ENCODE measurements at places on chromosomes 13 and 19.
A peak's percentile ranks its signal among the peaks of the same experiment; 100 is the strongest.

DNA sequence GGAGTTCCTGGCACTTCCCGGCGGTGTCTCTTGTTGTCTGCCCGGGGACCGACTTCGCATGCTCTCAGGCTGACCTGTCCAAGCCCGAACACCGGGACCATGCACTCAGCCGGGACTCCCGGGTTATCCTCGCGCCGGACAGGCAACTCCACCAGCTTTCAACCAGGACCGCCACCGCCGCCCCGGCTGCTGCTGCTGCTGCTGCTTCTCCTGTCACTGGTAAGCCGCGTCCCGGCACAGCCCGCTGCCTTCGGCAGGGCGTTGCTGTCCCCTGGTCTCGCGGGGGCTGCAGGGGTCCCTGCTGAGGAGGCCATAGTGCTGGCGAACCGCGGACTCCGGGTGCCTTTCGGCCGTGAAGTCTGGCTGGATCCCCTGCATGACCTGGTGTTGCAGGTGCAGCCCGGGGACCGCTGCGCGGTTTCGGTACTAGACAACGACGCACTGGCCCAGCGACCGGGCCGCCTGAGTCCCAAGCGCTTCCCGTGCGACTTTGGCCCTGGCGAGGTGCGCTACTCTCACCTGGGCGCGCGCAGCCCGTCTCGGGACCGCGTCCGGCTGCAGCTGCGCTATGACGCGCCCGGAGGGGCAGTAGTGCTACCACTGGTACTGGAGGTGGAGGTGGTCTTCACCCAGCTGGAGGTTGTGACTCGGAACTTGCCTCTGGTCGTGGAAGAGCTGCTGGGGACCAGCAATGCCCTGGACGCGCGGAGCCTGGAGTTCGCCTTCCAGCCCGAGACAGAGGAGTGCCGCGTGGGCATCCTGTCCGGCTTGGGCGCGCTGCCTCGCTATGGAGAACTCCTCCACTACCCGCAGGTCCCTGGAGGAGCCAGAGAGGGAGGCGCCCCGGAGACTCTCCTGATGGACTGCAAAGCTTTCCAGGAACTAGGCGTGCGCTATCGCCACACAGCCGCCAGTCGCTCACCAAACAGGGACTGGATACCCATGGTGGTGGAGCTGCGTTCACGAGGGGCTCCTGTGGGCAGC, 661 bp downstream of the FREM2 start:
- DNase-seq: no peak

GRCh38 chr19:46551164-46551563, 50.0 kb upstream of the CALM3 start:
- no peak for DNase-seq

DNA sequence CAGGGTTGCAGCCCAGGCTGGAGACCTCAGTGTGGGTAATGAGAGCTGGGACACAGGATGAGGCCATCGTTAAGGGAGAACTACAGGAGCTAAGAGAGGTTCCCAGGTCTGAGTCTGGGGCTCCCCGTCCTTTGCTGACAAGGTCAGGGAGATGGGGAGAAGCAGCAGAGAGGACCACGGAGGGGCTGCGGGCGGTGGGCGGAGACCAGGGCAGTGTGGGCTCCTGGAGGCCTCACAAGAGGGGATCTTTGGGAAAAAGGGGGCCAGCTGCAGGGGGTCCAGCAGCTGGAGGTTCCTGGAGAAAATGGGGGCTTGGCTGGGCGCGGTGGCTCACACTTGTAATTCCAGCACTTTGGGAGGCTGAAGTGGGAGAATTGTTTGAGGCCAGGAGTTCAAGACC, 16.0 kb downstream of the RFX1 start:
- no peak for DNase-seq

- DNase-seq: peak; percentile 92
Observed at GRCh38 chr19:55460670-55461258, 678 bp downstream of the ISOC2 start.

DNA sequence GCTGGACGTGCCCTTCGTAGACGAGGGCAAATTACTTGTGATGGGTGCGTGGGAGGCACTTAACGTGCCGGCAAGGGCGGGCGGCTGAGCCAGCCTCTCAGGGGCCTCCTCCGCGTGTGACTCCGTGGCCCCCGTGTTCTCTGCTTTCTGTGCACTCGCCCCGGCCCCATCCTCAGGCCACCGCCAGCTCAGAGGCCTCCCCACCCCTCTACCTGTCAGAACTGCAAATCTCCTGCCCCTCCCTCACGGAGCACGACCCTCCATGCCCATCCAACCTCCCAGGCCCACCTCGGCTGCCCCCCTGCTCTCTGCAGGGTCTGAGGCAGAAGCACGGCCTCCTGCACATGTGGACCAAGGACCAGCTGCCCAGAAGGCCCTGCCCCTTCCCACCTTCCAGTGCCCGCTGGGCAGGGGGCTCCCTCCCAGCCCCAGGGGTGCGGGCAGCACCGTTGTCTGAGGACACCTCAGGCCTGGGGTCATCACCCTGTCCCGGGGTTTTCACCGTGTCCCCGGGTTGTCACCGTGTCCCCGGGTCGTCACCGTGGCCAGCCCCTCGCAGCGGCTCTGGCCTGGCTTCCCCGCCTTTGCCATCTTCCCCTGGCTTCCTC, 44.5 kb downstream of the TMEM255B start:
- no peak for DNase-seq
